ENCODE measurements at places on chromosomes 2 and 18.

DNA sequence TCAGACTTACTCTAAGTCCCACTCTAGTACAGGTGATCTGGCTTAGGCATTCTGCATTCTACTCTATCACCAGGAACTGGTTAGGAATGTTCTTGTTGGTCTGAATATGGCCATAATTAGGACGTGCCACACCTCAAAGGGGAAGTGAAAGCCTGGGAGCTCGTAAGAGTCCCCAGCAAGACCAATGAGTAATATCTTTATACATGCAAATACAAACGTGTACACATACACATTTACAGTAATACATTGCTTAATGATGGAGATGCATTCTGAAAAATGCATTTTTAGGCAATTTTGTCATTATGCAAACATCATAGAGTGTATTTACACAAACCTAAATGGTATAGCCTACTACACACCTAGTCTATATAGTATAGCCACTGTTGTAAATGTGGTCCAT lies 19.5 kb upstream of the ERCC3 start:
- DNase-seq: no peak

- no peak for DNase-seq
Measured at GRCh38 chr18:43278355-43278754, 1.1 kb upstream of the SYT4 start.

DNA sequence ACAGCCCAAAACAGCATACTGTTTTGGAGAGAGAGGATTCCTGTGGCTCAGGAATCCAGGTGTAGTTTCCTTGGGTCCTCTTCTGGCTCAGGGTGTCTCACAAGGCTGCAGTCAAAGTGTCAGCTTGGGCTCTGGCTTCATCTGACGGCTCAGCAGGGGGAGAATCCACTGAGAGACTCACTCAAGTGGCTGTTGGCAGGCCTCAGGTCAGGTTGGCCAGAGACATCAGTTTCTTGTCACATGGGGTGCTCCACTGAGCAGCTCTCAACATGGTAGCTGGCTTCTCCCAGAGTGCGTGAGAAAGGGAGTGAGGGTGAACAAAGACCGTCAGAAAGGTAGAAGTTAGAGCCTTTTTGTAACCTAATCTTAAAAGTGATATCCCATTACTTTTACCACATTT lies 168.4 kb downstream of the SOCS6 start:
- DNase-seq: no peak

DNA sequence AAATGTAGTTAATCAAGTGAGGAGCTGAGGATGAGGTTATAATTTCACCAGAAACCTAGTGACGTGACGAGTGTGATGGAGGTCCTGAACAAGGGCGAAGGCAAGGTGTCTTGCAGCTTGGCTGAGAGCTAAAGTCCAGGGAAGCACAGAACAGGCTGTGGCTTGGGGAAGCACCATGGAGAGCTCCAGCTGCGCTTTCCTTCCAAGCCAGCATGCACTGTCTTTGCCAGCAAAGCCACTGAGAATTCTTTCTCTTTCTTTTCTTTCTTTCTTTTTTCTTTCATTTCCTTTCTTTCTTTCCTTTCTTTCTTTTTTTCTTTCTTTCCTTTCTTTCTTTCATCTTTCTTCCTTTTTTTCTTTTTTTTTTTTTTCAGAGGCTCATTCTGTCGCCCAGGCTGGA lies 239.3 kb downstream of the FBXO15 start:
- DNase-seq: no peak

GRCh38 chr2:120735746-120736170 lies at the start of gene GLI2:
GLI2 (plus strand) TSS chr2:120735868; CDS start chr2:120797321, 61,453 bp downstream.
- no peak for DNase-seq
